Cortex of kidney (tissue), 1 donor: ENCODE measurements at places on chromosomes 1 and 21.

DNA sequence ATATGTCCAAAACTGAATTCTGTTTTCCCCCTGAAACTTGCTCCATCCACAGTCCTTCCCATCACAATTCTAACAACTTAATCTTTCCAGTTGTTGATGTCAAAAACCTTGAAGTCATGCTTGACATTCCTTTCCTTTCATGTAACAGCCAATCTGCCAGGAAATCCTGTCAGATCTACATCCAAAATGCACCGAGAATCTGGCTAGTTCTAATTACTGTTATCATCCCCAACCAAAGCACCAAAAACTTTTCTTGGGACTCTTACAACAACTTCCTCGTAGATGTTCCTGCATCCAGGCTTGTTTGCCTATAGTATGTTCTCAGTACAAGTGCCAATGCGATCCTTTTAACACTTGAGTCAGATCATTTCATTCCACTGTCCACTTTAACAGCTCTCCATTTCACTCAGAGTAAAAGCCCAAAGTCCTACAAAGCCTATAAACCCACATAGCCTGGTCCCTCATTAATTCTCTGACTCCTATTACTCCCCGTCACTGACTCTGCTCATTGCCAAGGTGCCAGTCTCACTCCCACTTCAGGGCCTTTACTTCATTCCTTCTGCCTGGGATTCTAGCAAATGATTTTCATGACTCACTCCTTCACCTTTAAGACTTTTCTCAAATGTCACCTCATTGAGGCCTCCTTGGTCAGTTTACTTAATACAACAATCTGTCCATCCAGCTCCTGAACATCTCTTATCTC lies 493.2 kb upstream of the NFIA start:
- no peak for DNase-seq

DNA sequence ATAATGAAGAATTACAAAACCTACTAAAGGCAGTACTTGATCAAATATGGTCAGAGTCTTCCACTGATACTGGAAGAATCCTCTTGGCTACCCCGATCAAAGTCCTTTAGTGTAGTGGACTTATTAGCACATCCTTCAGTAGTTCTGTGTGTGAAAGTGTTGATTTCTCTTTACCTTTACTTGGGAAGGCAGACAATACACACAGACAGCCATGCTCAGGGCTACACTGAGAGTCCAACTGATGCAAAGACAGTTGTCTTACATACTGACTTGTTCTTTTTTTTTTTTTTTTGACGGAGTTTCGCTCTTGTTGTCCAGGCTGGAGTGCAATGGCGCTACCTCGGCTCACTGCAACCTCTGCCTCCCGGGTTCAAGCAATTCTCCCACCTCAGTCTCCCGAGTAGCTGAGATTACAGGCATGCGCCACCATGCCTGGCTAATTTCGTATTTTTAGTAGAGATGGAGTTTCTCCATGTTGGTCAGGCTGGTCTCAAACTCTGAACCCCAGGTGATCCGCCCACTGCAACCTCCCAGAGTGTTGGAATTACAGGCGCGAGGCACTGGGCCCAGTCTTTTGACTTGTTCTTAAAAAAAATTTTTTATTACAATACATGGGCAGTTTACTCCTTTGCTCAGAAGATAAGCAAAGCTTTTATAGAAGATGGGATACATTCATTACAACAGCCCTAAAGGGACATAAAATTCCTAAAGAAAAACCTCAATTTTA lies 3.5 kb upstream of the PTTG1IP start:
- DNase-seq, result no peak

- no peak for DNase-seq
Measured at GRCh38 chr1:119834990-119835389, 23.7 kb upstream of the REG4 start.

GRCh38 chr1:13781907-13782633 lies 82.1 kb downstream of the PRDM2 start:
- DNase-seq, result no peak
